ENCODE measurements at places on chromosomes 3 and 15. TPM values are rescaled to one million over a fixed set of nuclear protein-coding genes. Genes with fewer than 3 reads are reported as not detected.

TMEM207 gene
- not detected for polyA plus RNA-seq

PRSS50 gene
- polyA plus RNA-seq = 1.1 TPM

AMIGO3 gene
- 13.1 TPM for polyA plus RNA-seq

SLC28A1 gene
- 0.03 TPM for polyA plus RNA-seq

SCAANT1 gene
- polyA plus RNA-seq = not detected

IL16 gene
- polyA plus RNA-seq = 0.16 TPM
